ENCODE measurements at places on chromosomes 7 and 10.

DNA sequence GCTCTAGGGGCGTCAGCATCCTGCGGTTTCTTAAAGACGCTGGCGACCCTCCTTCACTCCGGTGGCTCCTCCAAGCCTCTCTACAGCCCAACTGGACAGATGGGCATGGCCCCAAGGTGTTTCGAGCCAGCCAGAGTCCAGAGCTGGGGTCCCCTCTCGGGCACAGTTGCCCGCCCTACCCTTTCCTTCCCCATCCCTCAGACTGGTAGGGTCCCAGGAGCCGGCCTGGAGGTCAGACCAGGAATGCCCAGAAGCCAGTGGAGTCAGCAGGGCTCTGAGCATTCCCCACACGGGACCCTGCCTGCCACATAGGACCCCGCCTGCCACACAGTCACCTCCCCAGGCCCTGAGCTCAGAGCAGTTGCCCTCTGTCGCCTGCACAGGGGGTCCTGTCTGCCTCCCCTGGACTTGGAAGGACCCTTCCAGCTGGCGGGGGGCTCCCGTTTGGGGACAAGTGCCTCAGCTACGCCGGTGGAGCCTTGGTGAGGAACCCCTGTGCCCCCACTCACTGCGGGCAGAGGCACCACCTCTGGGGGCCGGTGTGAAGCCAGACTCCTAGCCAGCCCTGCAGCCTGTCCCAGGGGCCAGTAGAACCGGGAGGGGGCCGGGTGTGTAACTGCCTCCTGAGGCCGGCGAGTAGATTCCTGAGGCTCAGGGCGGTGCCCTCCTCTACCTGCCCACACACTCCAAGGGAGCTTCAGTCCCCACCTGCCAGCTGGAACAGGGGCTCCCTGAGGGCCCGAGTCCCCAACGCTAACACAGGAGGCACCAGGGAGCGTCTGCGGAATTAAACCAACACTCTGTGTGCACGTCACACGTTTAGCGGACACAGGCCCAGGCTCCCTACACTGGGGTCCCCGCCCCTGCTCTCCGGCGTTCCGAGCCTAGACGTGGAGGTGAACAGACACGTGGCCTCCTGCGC, 19.4 kb upstream of the PDGFA start:
- no peak for DNase-seq

DNA sequence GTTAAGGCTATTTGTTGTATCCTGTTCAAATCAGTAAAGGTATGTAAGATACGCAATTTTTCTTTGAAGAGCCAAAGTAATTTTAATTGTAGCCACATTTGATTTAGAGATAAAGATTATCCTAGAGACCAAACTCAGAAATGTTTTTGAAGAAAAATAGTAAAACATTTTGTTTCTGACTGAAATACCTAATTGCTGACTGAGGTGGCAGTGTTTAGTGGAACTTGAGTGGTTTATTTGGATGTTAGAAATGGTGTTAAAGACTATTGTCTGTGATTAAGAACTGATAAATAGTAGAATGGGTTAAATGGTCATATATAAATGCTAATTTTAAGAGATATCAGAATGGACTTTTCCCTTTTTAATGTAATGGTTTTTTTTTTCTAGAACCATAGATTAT, 15.3 kb downstream of the EDRF1 start:
- DNase-seq, result no peak

GRCh38 chr10:130756651-130757050, 554.9 kb downstream of the TCERG1L start:
- no peak for DNase-seq

GRCh38 chr10:86310291-86310690, 56.3 kb downstream of the GRID1 start:
- no peak for DNase-seq

- DNase-seq, result no peak
These were observed 56.6 kb downstream of the C10orf143 start for GRCh38 chr10:130054021-130054420.

- no peak for DNase-seq
These were observed 19.1 kb upstream of the HABP2 start for GRCh38 chr10:113533801-113534200.

DNA sequence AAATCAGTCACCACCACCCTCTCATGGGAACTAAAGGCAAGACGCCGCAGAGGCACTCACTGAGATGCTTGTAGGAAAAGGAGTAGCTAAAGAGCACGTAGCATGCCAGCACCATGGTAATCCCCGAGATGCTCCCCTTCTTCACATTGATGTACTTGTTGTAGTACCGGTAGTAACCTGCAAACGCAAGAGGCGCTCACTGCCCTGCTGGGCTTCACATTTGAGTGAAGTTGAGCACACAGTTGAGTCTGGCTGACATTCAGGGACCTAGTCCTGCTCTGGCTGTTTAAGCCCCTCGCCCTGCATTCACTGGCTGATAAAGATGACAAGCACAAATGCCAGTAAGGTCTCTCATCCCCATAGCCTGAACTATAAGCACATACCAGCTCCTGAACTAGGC, 6.9 kb downstream of the ATP5MF start:
- DNase-seq, result no peak

DNA sequence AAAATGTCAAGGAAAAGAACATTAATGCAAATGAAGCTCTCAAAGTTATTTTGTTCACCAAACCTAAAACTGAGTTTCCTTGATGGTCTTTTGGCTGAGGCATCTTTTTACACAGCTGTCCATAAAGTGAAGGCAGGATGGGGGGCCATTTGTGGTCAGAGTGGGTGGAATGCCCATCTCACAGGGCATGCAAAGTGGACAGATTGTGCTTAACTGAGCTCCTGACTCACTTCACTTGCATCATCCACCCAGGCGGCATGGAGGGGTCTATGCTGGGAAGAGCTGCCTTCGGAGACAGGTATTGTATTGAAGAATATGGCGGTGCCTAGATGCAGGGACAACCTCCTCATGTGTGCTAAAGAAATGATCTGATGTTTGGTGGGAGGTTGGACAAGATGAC, 905.3 kb downstream of the KCNMA1 start:
- no peak for DNase-seq

DNA sequence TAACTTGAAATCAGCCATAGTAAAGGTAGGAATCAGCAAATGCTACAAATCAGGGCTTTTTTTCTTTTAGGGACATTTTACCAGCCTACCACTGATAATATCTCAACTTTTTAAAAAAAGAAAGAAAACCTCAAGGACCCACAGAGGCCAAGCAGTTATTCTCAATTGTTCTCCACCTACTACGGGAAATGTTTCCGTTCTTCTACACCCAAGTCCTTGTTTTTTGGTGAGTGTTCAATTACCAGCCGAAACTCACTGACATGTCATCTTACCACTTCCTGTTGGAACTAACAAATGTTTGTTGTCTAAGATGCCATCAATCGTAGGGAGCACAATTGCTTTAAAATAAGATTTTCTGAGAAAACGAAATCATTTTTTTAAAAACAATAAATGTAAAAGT, 50.2 kb upstream of the CDK1 start:
- DNase-seq, result no peak

DNA sequence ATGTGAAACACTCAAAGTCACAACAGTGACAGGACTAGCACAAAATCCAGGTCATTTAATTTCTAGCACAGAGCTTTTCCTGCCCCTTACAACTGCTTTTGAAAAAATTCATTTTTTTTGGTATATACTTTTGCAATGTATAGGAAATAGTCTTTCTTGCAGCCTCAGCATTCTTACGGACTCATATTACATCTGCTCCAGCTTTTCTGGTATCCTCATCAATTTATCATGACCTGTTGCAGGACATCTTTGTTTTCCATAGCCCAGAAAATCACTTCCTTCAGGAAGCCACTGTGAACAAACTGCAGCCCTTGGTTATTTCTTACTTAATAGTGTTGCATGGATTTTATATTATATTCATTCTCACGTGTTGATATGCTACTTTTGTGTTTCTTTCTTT, 347.9 kb upstream of the MTPN start:
- no peak for DNase-seq

DNA sequence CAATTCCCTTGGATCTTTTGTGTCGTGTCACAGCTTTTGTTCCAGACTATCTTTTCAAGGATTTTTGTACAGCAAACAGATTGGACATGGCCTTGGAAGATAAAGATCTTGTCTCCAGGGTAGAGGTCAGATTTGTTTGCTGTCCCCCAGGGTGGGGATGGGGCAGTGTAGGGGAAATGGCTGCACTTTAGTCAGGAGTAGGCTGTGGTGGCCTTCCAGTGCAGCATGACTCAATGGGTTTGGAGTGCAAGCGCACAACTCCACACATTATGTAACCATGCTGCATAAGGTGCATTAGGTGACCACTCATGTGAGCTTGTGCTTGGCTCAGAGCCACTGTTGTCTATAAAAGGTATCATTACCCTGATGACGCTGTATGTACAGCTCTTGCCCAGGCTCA, 23.9 kb upstream of the ADAMTS14 start:
- DNase-seq, result no peak

DNA sequence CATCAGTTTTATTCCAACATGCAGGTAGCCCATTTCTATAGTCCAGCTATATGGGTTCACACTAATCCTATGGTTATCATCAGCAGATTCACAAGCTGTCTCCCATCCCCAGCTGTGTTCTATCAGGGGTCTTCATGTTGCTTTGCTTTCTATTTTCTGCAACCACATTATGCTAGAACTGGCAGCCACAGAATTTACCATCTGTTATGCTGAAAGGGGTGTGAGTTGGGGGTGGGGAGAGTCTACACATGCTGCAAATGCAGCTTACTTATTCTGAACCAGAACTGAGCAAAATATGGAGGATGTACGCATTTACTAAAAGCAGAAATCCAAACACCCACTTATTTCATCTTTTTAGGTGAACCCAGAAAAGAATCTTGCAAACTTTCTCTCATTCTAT, 32.9 kb downstream of the SHTN1 start:
- no peak for DNase-seq

DNA sequence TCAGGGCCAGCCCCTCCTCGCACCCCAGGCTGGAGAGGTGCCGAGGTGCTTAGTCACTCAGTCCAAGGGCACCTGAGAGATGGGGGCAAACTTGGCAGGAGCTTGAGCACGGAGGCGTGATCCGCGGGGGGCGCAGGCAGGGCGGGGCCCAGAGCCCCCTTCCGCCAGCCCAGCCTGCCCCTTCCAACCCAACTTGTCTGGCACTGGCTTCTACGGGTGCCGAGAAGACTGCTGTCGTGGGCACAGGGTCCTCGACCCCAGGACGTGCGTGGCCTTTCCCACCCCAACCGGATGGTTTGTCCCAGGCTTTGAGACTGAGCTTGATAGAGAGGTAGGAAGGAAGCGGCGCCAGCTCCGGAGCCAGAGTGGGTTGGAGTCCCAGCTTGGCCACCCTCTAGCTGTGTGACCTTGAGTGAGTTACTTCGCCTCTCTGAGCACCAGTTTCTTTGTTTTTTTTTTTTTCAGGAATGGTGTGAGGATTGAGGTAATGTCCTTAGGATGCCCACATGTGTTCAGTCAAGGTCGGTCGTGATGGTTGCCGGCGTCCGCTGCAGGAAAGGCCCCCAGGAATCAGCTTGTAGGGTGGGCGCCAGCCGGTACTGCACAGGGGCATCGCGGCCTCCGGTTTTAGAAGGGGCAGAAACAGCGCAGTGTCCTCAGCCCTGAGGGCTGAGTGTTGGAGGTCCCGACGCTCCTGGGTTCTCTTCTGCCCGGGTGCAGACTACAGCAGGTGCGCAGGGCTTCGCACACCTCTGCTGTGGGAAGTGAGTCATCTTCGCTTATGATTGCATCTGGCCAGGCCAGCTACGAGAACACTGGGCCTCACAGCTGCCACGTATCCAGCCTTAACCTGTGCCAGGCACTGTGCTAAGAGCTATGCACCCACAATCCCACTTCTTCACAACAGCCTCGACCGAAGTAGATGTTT, 28.6 kb upstream of the VAX1 start:
- DNase-seq, result no peak

DNA sequence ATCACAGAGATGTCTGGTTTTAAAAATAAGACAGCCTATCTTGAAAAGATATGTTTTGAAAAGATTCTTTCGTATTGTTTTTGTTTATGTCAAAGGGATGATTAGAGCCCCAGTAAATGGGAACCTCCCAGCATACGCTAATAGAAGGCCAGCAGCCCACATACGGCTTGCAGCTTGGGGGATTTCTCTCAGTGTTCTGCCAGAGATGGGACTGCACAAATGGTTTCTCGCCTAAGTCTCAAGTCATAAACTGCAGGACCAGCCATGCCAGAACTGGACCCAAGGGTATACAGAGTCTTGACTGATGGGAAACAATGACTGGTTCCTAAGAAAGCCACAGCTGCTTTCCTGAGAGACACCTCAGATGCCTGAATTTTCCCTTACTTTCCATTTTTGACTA, 306.9 kb upstream of the DGKB start:
- no peak for DNase-seq
